Iris pigment epithelial cell (primary cell): ENCODE measurements at places on chromosomes 11 and 22.

DNA sequence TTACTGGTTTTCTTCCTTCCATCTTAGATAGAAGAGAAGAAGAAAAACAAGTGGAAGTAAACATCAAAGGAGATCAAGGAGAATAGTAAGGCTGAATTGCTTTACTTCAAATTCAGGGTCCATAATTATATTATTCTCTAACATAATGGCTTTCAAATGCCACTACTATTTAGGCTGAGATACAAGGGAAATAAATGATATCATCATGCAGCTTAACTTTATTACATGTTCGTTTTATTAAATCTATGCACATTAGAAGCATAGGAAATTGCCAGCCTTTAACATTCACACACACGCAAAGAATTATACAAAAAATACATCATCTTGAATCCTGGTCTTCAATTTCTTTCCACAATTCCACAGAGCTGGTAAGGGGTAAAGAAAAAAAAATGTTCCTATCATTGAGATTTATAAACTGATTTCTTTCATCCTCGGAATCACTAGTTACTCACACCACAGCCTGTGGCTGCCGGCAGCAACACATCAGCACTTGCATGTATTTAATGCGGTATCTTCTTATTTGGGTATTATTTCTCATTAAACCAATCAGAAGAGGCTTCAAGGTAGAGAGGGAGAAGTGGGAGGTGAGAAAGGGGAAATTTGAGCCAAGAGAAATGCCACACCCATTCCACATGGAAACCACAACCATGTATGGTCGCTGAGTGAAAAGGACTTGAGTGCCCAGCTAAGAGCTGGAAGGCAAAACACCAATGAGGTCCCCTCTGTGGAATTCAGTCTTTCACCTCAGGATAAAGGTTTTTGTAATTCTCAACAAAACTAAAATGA lies 26.3 kb downstream of the SYTL2 start:
- no peak for DNase-seq

DNA sequence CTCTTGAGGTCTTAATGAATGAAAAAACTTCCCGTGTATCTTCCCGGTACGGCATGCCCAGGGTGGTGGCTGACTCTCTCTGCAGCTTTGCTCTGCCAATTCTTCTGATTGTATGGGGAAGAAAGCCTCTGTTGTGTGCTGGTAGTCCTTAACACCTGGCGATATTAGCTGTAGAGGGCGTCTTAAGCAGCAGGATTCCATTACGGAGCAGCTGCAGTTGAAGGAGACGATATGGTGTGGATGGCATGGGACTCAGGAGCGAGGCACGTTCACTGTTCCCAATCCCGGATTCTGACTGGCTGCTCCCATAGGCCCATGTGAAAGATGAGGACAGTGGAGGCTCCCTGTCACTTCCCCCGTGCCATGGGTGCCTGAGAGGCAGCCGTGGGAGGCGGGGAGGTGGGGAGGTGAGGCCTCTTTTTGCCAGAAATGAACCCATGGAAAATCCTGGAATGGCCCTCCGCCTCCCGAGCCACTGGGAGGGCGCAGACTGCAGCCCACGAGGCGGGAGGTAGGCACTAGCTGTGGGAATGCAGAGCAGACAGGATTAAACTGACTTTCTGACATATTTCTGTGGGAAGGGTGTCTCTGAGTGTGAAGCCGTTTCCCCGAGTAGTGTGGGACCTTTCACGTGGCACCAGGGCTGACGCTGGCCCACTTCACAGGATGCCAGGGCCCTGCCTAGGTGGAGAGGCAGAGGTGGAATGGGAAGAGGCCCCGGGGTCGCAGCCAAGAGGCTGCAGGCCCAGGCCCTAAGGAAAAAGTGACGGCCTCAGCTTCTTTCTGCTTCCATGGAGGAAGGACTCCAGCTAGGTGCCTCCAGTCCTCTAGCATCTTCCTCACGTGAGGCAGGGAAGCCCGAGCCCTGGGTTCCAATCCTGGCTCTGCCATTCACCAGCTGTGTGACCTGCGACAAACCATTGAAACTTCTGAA lies 121.4 kb upstream of the CD82 start:
- DNase-seq: no peak

- no peak for DNase-seq
Measured at GRCh38 chr11:11237070-11237832, 115.8 kb downstream of the CSNK2A3 start.

DNA sequence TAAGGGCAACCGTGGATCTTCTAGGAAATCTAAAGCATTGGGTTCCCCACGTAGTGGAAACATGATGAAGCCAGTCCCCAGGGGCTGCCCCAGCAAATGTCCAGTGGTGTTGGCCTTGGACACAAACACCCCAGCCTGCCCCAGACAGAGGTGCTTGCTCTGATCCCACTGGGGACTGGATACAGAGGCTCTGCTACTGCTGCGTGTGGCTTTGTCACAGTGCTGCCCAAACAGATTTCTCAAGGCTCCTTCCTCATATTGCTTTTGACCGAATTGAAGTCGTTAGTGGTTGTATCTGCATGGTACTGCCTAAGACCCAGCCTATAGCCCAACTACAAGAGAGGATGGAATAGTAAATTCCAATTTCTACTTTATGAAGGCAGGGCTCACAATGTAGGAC lies 40.1 kb upstream of the CD44 start:
- no peak for DNase-seq

DNA sequence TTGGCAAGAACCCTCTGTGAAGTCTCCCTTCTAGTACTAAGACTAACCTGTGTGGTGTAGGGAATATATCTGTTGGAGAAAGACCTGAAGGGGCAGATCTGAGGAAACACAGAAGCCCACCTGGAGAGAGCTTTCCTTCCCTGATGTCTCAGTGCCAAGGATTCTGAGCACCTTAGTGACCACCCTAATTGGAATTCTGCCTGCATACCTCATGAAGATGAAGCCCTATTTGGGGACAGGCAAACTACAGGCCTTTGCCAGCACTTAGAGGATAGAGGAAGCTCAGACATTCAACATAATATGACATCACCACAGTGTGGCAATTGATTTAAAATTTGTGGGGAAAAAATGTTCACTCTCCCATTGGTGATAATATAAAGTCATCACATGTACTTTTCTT lies 766.2 kb upstream of the KIRREL3 start:
- no peak for DNase-seq
